Stimulated activated effector memory CD8-positive, alpha-beta T cell treated with anti-CD3 and anti-CD28 coated beads, Interleukin-12 subunit alpha, Interleukin-12 subunit beta, amount 100 ng/mL, for 72 hours (primary cell): ENCODE measurements at places on chromosomes 1 and 21.

- DNase-seq: no peak
Measured at GRCh38 chr1:173864179-173864867, 3.5 kb downstream of the GAS5 start.

GRCh38 chr1:191343816-191344215, 814.4 kb upstream of the RGS18 start:
- DNase-seq: no peak

DNA sequence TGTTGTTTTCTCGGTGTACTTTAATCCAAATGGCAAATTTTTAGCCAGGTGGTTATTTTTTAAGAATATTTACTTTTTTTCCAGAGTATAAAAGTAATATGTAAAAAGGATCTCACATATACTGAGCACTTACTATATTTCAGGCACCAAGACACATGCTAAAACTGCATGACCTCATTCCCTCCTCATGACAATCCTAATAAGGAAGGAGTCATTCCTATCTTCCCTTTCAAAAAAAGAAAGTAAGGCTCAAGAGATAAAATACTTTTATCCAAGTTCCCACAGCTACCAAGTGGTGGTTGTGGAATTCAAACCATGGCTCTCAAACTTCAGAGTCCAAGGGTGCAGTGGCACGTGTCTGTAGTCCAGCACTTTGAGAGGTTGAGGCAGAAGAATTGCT, 19.4 kb downstream of the ATP2B4 start:
- DNase-seq: no peak

- DNase-seq: no peak
Measured at GRCh38 chr1:22362626-22363402, 88.8 kb upstream of the ZBTB40 start.

- peak; percentile 42 for DNase-seq
Measured at GRCh38 chr21:43916691-43917514, 51.9 kb downstream of the AGPAT3 start.

- no peak for DNase-seq
Measured at GRCh38 chr1:212819726-212820125, 27.7 kb downstream of the SPATA45 start.

DNA sequence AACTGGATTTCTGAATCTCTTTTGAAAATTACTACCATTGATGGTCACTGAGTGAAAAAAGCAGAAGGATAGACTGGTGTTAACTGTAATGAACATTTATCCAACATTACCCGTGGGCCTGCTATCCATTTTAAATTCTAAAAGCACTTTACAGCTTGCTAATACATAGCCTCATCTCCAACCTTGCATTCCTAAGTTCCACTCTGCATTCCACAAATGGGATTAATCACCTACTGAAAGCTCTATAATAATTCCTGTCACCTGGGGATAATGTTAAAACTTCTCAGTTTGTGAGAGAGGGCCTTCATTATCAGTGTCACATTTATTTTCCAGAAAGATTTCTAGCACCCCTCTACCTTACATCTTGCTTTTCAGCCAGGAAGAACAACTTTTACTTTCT, 38.2 kb downstream of the PTPRC start:
- DNase-seq: no peak

DNA sequence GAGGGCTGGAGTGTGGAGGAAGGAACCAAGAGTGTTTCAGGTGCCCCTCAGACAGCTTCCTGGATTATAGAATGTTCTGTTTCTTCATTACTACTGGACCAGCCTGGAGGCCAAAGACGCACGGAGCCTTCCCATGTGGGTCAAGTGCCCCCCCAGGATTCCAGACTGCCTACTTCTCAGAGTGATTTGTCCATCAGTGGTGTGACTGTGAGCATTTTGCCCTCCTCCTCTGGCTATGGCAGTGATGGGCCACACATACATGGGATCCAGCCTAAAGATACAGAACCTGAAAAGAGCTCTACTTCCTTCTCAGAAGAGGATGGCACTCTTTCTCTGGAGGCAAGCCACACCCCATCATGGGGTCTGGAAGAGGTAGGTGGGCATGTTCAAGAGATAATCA, 64.9 kb downstream of the MACF1 start:
- DNase-seq: no peak

DNA sequence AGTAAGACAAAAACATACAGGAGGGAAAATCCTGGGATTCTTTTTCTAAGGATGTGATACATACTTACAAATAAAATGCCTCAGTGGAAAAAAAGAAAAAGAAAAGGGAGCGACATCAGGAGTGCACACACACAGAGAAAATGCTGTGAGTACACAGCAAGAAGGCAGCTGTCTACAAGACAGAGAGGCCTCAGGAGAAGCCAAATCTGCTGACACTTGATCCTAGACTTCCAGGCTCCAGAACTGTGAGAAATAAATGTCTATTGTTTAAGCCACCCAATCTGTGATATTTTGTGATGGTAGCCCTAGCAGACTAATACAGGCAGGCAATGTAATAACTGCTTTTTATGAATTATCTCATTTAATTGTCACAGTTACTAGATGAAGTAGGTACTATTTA, 17.0 kb upstream of the TRIM45 start:
- no peak for DNase-seq

- DNase-seq: no peak
Measured at GRCh38 chr1:208007938-208008342, 97.0 kb upstream of the CD34 start.

DNA sequence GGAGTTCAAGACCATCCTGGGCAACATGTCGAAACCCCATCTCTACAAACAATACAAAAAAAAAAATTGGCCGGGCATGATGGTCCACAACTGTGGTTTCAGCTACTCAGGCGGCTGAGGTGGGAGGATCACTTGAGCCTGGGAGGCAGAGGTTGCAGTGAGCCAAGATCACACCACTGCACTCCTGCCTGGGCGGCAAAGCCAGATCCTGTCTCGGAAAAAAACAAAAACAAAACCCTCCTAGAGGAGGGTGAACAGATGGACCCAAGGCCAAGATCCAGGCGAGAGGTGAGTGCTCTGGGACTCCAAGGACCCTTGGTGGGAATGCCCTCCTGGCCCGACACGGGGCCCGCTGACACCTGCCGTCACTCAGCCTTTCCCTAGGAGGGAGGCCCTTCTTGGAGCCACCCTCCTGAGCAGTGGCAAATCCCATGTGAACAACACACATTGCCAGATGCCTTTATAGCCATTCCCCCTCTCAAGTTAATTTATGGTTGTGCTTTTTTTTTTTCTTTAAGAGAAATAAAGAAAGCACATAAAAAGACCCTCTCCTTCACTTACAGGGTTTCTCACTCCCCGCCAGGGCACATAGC, 380 bp downstream of the TFF2 start:
- DNase-seq: no peak

DNA sequence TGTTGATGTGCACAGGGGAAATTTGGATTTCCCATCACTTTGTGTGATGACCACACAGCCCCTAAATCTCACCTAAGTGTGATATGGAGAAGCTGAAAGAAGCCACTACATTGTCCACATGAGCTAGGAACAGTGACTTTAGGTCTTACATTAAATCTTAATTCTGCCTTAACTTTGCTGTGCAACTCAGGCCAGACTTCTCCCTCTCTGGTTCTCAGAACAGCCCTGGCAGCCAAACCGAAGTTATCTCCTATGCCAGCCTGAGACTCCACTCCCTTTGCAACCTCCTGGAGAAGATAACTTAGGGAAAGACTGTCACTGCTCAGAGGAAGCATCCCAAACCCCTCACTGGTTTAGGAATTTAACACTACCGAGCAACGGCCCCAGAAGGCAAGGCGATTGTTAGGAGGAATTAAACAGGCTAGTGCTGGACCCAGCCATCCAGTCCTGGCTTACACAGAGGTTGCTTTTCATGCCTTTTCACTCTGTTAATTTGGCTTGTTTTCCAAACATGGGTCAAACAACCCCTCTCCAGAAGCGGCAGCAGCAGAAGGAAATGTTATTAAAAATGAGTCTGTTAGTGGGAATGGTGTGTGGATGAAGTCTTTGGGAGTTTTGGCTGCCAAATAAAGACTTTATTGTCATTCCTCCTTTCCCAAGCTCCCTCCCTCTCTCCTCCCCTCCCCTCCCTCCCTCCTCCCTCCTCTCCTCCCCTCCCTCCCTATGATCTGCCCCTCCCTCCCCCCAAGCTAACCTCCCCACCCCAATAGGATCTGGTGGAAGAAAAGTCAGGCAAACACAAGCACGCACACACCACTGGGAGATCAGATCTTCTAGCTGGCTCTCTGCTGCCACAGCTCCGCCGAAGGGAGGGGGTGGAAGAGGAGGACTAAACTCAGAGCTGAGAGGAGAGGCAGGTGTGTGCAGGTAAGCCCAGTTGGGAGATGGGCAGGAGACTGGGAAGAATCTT, at the start of gene PRELP:
TSS of gene PRELP (plus strand) at position 795 of the 970 bp plus-strand sequence. CDS start 7,379 bp downstream, outside the sequence.
- no peak for DNase-seq

DNA sequence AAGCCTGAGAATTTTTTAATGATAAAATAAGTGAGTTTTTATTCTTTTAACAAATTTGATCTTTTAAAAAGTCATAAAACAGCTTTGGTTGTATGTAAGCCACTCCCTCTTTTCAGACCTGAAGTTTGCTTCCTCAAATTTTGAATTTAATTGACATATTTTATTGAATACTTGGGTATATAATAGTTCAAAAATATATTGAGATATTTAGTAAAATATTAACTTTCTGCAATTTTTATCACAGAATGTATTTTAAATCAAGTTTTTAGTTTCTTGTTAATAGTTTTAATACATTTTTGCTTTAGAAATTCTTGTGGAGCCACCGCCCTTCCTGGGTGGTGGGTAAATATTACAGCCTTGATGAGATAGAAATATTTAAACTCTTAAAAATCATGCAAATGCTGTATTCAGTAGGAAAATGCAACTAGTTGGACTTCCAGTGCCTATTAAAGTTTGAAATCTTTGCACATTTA, 867 bp downstream of the PTPRC start:
- no peak for DNase-seq

DNA sequence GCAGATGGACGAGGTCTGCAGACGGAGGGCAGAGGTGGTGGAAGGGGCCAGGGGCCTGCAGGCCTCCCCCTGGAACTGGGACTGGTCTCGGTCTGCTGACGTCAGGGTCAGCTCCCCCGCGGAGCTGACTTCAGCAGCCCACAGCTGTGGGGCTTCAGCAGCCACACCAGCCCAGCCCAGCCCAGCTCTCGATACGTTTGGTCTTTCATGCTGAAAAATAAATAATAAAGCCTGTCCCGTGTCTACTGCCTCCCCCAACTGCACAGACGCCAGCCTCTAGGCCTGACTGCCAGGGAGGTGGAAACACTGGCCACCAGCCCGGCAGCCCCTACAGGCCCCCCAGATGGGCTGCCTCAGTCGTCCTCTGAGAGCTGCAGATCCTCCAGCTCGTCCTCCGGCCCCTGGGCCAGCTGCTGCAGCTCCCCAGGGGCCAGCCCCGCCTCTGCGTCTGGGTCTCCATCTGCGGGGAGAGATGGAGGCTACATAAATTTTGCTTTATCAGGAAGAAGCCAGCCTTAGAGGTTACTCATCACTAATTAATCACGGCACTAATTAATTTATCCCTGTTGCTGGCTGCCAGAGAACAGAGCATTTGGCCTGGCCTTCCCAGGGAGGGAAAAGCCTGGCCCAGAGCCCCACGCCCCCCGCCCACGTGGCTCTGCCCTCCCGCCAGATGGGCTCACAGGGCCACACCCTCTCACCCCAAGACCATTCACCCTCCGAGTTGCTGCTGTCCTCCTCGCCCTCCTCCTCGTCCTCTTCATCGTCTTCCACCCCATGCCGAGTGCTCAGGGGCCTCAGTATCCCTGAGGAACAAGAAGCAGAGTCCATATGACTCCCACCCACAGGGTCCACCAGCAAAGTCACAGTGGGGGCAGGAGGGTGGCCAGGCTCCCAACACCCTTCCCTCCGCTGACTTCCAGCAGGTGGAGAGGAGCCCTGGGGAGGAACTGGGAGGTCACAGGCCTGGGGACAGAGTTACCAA, 14.4 kb downstream of the NOC2L start:
- no peak for DNase-seq

- DNase-seq: no peak
Measured at GRCh38 chr21:29953072-29953471, 13.3 kb upstream of the GRIK1 start.

- DNase-seq: no peak
Measured at GRCh38 chr1:63612971-63613370, 19.8 kb downstream of the PGM1 start.

DNA sequence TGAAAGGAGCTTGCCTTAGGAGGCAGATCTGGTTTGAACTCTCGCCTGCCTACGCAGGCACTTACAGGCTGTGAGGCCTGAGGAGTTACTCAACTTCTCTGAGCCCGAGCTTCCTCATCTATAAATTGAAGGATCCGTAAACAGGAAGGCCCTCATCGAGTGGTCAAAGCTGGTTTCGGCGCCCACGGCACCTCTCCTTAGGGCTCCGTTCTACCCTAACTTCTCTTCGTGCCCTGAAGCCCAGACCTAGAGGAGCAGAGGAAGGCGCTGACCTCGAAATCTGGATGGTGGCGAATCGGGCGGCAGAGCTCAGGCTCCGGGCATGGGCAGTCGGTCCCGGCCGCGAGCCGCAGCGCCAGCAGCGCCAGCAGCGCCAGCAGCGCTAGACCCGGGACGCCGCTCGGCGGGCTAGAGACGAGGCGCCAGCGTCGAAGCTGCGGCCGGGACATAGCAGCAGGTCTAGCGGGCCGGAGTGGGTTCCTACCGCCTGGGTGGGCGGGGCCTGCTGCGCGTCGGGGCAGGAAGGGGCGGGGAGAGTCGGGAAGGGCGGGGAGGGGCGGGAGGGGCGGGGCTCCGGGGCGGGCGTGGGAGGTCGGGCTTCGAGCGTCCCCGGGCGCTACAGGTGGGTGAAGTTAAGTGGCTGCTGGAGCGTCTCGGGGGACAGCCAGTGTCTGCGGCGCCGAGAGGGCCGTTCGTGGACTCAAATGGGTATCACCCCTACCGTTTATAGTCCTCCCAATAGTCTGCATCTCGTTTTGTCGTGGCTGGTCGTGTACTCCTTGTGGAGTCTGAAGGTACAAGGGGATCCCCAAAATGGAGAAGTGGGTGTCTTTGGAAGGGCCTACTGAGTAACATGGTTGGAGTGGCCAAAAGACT, at the start of gene CTBS:
TSS of gene CTBS (minus strand) at position 474 of the 876 bp plus-strand sequence. CDS start at position 449, 25 bp downstream.
- DNase-seq: peak; percentile 72

DNA sequence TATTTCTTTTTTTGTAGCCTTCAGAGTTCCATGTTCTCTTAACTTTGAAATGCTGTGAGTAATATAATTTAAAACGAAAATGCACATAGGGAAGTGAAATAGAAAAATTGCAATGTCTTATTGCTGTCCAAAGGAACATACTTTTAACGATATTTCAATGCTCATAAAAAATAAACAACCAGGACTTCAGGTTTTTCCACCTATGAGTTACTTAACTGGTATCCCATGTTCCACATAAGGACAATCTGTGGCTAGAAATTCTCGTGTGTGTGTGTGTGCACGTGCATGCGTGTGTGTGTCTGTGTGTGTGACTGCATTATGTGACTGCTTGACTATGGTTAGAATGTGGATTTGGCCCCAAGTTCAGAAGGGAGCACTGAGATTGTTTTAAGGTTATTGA, 200.8 kb upstream of the ADGRL4 start:
- no peak for DNase-seq

- peak; percentile 12 for DNase-seq
Measured at GRCh38 chr1:6743189-6744101, 41.8 kb upstream of the CAMTA1 start.
